ENCODE measurements at places on chromosomes 12 and 14.

GRCh38 chr14:55329999-55330710 is 58.9 kb downstream of the FBXO34 start:
- DNase-seq = no peak

DNA sequence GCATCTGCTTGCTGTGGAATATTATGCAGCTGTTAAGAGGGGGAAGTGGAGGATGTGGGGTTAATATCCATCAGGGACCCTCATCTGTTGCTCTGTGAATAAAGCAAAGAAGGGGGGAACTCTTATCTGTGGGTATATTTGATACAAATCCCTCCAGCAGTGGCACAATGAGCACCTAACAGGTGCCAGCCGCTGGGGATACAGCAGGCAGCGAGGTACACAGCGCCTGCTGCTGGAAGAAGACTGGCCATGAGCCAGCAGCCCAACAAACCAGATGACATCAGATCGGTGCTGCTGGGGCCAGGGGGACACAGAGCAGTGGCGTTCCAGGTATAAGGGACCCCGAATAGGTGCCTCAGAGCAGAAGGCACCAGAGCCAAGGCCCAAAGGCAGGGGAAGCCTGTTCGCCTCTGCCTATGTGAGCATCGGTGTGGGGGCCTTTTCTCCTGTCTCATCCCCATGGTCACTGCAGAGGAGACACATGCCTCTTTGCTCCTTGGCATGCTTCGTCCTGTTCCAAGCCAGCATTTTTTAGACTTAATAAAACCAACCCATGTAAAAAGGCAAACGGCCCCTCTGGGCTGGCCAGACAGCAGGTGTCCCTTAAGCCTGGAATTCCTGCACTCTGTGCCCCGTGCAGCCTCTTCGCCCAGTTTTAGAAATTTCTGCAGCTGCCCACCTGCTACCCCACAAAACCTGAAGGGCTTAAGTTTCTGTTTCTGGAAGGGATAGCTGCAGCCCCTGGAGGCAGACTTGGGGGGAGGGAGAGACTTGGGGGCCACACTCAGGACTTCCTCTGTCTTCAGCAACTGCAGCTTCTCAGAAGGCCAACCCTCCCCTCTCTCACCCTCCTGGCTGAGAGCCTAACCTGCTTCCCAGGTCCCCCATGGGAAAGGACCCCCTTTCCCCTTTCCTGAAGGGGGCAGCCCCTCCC is 1.6 kb upstream of the CKB start:
- no peak for DNase-seq

- DNase-seq = no peak
These were observed 8.4 kb downstream of the STYX start for GRCh38 chr14:52738409-52738808.

DNA sequence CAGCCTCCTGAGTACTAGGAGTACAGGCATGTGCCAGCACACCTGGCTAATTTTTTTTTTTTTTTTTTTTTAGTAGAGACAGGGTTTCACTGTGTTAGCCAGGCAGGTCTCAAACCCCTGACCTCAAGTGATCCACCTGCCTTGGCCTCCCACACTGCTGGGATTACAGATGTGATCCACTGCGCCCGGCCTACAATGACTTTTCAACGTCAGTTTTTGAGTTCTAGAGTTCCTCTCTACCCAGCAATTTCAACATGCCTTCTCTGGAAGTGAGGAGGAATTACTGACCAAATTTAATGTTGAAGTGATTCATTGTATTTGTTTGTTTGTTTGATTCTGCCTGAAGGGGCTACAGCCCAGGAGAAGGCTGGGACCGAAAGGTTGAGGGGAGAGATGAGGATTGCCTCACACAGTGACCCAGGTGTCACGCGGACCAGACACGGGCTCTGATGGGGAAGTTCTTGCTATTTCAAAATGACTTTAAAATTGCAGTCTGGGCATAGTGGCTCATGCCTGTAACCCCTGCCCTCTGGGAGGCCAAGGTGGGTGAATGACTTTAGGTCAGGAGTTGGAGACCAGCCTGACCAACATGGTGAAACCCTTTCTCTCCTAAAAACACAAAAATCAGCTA is 8.6 kb upstream of the DENR start:
- no peak for DNase-seq

- no peak for DNase-seq
These were observed 1.6 kb downstream of the GZMH start for GRCh38 chr14:24607635-24608514.

- peak; percentile 96 for DNase-seq
These were observed at the start of gene E2F7 for GRCh38 chr12:77065361-77066204. Gene E2F7, minus strand, starts transcription at chr12:77065569. Its CDS starts 934 bp downstream, at chr12:77064635.

GRCh38 chr12:95646781-95647190 is 95.5 kb upstream of the USP44 start:
- peak; percentile 44 for DNase-seq

- no peak for DNase-seq
These were observed 392.0 kb downstream of the LRIG3 start for GRCh38 chr12:58528271-58528670.

- DNase-seq = no peak
These were observed 172.6 kb downstream of the SUDS3 start for GRCh38 chr12:118548887-118549509.

GRCh38 chr12:111605911-111606766 is 7.0 kb upstream of the ATXN2 start:
- DNase-seq = no peak

GRCh38 chr14:65943916-65944410 is 531.4 kb downstream of the FUT8 start:
- DNase-seq = no peak

- DNase-seq = no peak
These were observed 81.4 kb downstream of the NTN4 start for GRCh38 chr12:95709152-95709551.

DNA sequence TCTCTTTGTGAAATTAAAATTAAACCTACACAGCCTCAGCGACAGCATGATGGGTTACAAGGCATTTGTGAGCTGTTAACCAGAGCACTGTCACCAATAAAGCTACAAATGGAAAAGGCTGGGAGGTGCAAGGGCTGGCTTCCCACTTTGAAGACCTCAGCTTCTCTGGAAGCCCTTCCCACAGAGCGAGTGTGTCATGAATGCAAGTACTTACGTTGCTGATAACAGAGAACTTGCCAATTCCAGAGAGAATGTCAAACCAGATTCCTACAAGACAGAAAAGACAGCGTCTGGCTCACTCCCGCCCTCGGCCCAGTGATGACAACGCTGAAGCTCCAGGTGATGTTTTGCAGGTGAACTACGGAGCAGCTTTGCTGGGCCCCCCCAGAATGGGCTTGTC is 145.8 kb downstream of the NTF3 start:
- DNase-seq = no peak

GRCh38 chr14:58637040-58637390 is 747 bp upstream of the DACT1 start:
- no peak for DNase-seq

DNA sequence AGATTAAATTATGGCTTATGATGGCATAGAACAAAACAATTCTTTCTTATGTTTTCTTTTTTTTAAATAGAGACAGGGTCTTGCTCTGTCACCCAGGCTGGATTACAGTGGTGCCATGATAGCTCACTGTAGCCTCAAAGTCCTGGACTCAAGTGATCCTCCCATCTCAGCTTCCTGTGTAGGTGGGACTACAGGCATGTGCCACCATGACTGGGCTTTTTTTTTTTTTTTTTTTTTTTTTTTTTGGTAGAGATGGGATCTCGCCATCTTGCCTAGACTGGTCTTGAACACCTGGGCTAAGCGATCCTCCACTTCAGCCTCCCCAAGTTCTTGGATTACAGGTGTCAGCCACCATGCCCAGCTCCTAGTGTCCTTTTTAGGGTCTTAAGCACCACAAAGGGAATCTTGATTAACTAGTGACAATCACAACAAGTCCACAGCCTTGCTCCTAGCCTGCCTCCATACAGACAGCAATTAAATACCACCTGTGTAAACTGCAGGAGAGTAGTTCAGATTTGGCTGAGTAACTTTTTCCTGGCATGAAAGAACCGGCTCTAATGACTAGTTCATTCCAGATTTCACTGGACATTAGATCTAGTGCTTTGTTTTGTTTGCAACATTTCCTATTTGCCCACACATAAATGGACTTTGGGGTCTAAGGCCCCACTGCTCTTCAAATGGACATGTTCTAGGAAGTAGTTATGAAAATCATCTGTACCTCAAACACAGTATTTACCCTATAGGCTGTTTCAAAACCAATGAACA is 61.6 kb downstream of the SH2B3 start:
- no peak for DNase-seq

- DNase-seq = no peak
These were observed 31.8 kb downstream of the CNOT2 start for GRCh38 chr12:70275045-70275444.

DNA sequence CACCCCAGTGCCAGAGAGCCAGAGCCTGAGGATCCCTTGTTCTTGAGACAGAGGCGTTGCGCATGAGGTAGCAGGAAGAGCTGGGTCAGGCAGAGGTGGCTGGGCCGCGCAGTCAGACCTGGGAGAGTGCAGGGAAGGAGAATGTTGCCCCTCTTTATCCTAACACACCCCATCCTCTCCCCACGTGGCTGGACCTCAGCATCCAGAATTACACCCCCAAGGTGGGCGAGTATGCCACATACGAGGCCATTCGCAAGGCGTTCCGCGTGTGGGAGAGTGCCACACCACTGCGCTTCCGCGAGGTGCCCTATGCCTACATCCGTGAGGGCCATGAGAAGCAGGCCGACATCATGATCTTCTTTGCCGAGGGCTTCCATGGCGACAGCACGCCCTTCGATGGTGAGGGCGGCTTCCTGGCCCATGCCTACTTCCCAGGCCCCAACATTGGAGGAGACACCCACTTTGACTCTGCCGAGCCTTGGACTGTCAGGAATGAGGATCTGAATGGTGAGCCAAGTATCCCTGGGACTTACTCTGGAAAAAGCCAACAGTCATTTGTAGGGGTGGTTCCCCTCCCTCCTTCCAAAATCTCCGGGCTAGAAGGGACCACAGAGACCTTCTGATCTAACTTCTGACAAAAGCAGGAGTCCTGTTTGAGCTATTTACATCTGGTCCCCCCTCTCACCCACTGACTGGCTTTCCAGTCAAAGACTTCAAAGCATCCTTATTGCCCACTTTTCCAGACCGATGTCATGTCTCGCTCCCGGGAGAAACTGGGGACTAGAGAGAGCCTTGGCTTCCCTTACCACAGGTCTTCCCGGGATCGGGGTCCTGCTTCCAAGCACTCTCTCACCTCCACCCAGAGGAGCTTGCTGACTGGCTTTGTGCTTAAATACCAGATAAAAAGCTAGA is 6.1 kb downstream of the MMP14 start:
- no peak for DNase-seq

DNA sequence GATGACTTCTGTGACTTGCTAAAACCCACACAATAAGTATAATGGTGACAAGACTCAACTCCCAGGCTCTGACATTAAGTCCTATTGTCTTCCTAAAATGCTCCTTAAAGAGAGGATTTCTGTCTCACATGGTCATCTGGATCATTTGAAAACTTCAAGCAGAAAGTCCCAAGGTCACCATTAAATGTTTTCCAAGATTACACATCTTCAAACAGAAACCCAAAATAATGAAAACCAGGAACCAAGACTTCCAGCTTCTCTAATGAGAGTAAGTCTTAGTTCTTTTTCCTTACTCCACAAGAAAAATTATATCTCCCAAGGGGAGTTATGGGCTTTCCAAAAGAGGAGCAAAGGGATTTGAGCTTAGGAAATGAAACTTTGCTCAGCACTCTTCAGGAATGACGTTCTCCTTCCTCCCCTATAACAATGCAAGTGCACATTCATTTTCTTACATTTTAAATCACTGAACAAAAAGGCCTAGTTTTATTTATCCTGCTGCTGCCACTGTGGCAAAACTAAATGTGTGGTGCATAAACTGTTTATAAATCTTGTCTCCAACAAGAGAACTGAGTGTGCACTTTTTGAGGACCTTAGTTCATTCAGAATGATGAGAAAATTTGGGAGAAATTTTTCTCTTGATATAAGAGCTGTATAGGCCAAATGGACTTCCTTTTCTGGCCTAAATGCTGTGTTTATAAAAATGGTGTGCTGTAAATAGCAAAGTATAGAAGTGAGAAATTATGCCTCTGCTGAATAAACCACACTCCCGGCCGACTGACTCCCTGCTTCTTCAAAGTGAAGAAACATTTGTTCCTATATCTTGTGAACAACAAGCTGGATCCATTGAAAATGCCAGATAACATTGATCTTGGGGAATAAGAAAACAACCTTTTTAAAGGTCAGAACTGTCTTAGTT is 148.4 kb upstream of the PLEKHG7 start:
- peak; percentile 50 for DNase-seq

DNA sequence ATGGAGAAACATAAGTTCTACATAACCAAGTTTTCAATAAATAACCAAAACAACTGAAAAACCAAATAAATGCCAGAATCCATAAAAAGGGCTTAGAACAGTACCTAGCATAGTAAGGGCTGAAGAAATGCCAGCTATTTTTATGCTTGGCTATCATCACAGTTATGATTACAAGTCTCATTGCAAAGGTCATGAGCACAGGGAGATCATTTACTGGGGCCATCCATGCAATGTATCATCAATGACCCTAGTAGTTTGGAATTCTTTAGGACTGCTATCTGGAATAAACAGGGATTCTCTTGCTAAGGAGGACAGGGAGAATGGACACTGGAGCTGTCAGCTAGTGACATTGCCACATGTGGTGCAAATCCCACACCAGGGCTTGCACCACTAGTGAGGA is 92.5 kb upstream of the NAP1L1 start:
- DNase-seq = no peak

DNA sequence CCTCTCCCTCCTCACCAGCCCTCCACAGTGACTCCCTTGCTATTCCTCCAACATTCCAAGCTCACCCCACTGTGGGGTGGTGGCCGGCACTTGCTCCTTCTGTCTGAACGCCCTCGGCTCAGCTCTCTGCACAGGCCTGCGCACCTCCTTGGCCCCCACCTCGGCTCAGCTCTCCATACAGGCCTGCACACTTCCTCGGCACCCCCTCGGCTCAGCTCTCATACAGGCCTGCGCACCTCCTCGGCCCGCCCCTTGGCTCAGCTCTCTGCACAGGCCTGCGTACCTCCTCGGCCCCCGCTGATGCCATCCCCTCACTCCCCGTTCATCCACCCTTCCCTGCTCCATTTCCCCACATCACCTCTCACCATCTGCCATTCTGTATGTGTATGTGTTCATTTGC is 332.7 kb upstream of the FKBP4 start:
- no peak for DNase-seq

DNA sequence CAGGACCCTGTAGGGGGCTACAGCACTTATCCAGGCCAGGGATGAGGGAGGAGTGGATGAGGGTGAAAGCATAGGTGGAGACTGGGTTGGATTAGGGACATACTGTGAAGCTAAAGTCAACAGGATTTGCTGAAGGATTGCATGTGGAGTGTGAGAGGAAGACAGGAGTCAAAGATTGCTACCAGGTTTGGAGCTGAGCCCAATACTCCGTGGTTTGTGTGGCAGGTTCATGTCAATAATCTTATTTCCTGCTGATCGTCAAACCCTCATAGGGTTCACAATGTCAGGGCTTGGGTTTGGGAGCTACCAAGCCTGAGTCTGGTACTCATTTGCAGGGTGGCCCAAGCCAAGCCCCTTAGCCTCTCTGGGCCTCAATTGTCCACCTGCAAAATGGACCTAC is 77.1 kb upstream of the PLXNC1 start:
- DNase-seq = no peak

GRCh38 chr12:24822121-24822899 is 126.6 kb downstream of the BCAT1 start:
- no peak for DNase-seq

GRCh38 chr14:50635141-50635540 is 33.0 kb downstream of the SAV1 start:
- DNase-seq = peak; percentile 51

GRCh38 chr12:110818511-110818910 is 28.3 kb upstream of the CCDC63 start:
- DNase-seq = no peak

GRCh38 chr14:53539489-53540126 is 386.5 kb upstream of the DDHD1 start:
- DNase-seq = peak; percentile 89
